ENCODE measurements at places on chromosomes 3 and 15.

DNA sequence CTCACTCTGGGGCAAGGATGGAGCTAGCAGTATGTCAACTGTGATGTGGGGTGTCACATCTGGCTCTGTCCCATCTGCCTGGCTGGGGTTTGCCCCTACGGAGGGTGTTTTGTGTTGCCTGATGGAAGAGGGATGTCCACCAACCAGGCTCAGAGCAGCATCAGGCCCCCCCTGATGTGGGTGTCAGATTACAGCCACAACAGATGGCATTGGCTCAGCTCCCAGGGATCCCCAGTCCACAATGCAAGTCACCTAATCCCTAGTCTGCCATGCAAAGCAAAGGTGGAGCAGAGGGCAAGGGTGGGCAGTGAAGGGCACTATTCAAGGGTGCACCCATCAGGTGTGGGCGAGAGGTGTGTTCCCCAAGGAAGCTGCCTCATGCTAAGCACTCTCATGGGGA lies 48.9 kb upstream of the AMOTL2 start:
- DNase-seq = no peak

- DNase-seq = no peak
These were observed 31.7 kb downstream of the ADPGK start for GRCh38 chr15:72751751-72752455.

GRCh38 chr3:72310419-72311380 lies 525.8 kb upstream of the PROK2 start:
- no peak for DNase-seq

DNA sequence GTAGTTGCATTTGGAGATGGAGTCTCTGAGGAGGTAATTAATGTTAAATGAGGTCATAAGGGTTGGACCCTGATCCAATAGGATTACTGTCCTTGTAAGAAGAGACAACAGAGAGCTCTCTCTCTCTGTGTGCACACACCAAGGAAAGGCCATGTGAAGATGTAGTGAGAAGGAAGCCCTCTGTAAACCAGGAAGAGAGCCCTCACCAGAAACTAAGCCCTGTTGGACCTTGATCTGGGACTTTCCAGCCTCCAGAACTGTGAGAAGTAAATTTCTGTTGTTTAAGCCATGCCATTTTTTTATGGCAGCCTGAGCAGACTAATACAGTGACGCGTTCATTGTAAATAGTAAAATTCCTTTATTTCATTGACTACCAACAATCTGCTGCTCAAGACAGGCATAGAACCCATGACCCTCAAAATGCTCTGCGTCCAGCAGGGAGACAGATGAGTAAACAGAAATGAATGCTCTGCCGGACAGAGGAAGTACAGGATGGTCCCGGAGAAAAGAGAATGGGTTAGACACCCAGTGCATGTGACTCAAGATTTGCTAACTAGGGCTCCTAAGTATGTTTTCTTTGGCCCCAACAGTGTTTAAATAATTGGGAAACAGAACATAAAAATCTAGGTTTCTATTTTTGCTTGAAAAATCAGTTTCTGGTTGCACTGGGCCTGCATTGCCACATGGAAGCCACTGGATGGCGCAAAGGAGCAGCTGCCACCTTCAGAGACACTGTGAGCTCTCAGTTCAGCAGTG lies 37.9 kb upstream of the TNFAIP8L3 start:
- DNase-seq = no peak

GRCh38 chr3:40782111-40782721 lies 257.5 kb downstream of the ZNF621 start:
- no peak for DNase-seq

All from hypothalamus (tissue), 51 donors.